Thymus (tissue), 14 donors: ENCODE measurements at places on chromosomes 12 and 14.

DNA sequence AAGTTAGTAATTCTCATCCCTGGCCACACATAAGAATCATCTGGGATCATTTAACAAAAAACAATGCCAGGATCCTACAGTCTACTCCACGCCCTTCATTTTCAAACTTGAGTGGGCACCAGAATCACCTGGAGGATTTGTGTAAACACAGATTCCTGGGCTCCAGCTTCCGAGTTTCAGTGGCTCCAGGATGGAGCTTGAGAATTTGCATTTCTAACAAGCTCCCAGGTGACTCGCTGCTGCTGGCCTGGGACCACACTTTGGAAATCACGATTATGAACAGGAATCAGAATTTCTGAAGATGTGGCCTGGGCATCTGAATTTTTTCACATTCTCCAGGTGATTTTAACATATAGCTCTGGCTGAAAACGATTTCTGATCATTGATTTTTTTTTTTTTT, 234.8 kb downstream of the CACNA1C start:
- DNase-seq: no peak

GRCh38 chr14:71650187-71650755, 282.0 kb upstream of the RGS6 start:
- DNase-seq: no peak

- no peak for DNase-seq
These were observed 31.2 kb downstream of the FIGNL2 start for GRCh38 chr12:51817027-51817953.

DNA sequence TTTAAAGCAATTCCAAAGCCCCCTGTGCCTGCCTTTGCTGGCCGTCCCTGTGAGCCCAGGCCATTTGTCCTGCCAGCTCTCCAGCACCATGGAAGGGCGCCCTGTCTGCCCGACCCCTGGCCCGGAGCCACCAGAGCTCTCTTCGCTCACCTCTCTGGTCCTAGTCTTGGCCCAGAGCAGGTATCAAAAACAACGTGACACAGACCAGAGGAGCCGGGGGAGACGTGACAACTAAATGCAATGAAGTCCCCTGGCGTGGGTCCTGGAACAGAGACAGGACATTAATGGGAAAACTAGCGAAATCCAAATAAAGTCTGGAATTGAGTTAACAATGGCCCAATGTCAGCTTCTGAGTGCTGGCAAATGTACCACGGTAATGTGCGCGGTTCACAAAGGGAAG, 83.2 kb upstream of the DIO3 start:
- no peak for DNase-seq

GRCh38 chr14:89912667-89913211, 41.8 kb downstream of the EFCAB11 start:
- no peak for DNase-seq
